ENCODE measurements at places on chromosomes 2 and 18.

DNA sequence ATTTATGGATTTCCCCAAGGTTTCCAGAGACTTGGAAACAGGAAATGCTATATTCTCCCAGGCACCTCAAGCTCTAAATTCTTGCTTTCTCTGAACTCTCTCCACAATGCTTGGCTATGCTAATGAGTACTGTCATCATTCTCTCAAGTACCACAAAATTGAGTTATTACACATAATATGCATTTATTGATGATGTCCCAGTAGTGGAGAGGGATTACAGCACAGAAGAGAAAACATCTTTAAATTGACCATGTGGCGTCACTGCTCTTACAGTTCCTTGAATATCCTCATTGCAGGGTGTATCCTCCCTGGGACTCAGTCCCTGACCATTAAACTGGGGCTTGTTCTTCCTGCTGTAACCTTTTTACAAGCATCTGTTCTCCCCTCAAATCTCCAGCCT, 681.1 kb upstream of the FANCL start:
- DNase-seq, result no peak

GRCh38 chr18:45666520-45666919, 51.2 kb downstream of the SLC14A2 start:
- DNase-seq, result no peak

DNA sequence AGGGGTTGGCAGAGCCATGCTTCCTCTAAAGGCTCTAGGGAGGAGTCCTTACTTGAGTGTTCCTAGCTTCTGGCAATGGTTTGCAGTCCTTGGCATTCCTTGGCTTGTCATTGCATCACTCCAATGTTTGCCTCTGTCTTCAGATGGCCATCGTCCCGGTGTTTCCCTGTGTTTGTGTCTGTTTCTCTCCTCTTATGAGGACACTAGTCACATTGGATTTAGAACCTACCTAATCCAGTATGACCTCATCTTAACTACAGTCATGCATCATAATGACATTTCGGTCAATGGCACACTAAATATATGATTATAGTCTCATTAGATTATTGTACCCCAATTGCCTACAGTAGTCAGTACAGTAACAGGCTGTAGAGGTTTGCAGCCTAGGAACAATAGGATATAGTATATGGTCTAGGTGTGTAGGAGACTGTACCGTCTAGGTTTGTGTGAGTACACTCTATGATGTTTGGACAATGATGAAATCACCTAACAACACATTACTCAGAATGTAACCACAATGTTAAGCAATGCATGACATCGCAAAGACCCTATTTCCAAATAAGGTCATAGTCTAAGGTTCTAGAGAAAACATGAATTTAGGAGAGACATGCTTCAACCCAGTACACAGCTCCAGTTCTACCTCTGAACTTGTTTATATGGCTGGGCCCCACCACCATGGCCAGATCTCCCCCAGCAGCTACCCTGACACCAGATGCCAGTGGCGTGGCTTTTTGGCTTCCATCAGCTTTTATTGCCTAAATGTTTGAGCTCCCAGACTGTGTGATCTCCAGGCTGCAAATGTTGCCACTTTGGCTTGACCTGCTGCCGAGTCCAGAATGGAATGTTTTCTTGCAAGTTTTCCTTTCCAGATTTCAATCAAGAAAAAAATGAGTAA, 22.1 kb downstream of the SRD5A2 start:
- no peak for DNase-seq

GRCh38 chr2:235433860-235434259, 60.0 kb upstream of the AGAP1 start:
- DNase-seq, result no peak

DNA sequence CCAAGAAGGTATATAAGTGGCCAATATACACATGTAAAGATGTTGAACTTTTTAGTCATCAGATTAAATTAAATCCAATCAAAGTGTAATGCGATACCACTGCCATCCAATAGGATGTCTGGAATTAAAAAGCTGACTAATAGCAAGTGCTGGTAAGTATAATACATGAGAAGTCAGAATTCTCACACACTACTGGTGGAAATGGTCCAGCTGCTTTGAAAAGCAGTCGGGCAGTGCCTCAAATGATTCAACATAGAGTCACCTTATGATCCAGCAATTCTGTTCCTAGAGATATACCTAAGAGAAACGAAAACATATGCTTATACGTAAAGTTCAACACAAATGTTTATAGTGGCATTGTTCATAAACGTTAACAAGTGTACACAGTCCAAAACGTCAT, 124.1 kb upstream of the MYT1L start:
- DNase-seq, result no peak

DNA sequence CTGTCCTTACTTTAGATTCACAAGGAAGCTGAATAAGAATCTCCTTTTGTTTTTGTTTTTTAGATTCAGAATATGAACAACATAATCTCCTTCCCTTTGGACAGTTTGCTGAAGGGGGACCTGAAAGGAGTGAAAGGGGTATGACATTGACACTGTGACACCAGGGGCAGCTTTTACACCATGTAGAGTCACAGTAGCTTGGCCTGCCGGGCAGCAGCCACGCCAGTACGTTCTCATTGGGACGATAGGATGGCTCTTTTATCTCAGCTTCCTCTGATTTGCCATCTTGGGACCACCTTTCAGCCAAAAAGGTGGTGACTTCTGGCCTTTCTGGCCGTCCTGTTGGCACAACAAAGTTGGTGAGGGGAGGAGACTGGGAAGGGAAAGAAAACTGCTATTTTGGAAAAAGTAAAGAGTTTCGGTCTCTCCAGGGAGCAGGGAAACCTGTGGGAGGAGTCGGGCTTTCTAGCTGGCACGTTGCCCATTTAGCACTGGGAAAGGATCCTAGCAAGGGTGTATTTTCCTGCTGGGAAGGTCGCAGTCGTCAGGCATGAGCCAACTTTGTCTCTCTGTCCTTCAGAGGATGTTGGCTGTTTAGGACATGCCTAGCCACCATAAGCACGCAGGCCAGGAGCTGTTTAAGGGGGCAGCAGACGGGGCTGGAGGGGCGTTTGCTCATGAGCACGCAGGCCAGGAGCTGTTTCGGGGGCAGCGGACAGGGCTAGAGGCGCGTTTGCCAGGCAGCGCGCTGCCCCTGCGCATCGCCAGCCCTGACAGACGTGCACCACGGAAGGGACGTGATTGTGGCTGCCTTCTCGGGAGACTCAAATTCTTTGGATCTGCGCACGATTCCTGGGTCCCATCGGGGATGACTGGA, 104.6 kb downstream of the ITGB1BP1 start:
- peak; percentile 31 for DNase-seq

DNA sequence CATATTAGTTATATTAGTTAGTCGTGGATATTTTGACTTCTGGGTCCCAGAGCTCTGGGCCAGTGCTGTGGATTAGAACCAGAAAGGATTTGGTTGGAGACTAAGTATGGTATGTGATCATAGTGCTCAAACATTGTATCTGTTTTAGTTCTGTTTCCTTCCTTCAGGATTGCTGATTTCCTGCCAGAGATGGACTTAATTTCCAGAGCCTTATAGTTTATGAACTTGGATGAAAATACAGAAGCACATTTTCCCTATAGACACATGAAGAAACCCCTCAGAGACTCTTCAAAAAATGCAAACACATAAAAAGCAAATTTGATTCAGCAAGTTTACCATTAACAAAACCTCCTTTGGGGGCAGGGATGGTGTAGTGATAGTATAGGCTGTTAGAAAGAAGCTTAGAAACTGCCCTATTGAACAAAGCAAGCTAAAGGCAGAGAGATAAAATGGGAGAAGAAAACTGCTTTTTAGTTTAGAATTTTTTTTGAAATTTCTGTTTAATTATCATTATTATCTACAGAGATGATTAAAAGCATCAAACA, 88.7 kb upstream of the EFEMP1 start:
- no peak for DNase-seq

GRCh38 chr18:4058179-4058578, 396.9 kb downstream of the DLGAP1 start:
- DNase-seq, result no peak

DNA sequence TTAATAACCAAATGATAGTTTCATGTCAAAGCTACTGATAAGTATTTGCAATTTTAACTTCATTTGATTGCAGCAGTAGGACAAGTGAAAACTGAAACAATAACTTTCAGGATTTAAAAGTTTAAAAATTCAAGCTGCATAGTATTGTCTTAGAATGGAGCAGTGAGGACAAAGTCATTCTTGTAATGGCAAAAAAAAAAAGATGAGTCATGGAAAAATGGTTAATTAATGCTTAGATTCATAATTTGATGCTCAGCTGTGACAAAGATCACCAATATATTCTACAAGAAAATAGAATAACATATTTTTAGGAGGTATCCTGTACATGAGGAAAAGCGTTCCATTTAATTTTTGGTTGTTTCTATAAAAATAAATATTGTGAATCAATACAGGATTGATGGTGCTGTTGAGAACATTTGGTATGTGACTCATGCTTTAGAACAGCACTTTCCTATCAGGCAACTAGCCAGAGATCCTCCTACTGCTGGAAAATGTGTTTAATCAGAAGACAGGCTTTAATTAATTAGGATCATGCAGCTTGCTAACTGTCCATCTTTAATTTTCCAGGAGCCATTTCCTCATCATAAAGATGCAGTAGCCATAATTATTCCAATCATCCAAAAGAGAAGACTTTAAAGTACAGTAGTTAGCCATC, 239.0 kb upstream of the MMADHC start:
- no peak for DNase-seq

DNA sequence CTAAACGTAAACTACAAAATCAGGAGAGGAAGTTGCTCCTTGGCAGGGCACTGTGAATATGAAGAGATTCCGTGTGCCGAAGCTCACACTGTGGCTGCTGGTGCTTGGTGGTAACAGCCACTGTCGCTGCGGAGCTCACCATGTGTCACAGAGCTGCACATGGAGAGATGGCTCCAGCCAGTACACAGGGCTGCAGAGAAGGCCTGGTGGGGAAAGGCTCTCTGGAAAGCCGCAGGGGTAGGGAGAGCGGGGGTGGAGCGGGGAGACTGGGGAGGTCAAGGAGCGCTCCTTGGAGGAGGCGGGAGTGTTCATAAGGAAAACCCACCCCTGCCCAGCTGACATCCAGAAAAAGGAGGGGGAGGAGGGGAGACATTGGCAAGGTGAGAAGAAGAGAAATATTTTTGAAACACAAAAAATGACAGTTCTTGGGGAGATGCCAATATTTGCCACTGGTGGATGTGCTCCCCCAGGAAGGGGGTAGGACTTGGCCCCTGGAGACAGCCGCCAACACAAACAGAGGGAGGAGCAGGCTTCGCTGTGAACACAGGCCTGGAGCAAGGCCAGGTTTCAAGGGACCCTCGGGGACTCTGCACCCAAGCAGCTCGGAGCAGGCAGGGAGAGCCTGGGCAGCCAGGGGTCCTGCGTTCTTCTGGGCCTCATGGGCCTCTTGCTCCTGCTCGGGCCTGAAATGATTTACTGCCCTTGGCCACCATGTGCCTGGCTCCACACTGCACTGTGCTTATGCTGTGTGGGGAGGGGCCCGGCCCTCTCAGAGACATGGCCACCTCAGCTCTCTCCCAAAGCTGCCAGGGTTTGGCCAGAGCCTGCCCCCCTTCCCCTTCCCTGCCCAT, 102.6 kb upstream of the GLI2 start:
- no peak for DNase-seq

GRCh38 chr2:236158969-236159777, 9.0 kb downstream of the GBX2 start:
- no peak for DNase-seq
